Right lobe of liver (tissue), 6 donors: ENCODE measurements at places on chromosomes 16 and 17.

- no peaks in the 10 kb centered on the region for H3K4me1 ChIP-seq
- H3K36me3 ChIP-seq: no peaks in the 10 kb centered on the region
- no peak for DNase-seq
- H3K27ac ChIP-seq: no peak overlapping the region
These were observed 131.7 kb upstream of the HSBP1 start for GRCh38 chr16:83676086-83676485.

DNA sequence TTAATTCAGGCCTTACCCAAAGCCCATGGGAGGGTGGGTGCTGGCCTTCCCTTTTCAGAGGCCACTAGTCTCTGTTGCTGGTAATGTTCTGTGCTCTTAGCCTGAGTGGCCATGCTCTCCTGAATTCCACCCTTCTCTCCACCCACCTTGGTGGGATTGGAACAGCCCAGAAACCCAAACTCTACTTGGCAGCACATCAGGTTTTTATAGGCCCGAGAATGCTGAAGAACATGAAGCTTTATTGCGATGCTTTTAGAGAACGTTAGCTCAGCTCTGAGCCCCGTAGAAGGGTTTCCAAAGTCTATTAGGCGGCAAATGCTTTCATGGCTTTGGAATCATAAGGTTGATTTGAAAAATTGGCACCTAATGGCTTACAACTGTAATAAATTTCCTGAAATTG is 209.3 kb downstream of the MSI2 start:
- no peak overlapping the region for H3K27ac ChIP-seq
- H3K36me3 ChIP-seq: no peaks in the 10 kb centered on the region
- no peak overlapping the region for H3K4me3 ChIP-seq
- no peaks in the 10 kb centered on the region for H3K27me3 ChIP-seq
- H3K4me1 ChIP-seq: no peaks in the 10 kb centered on the region

- H3K4me3 ChIP-seq: no peak overlapping the region
- H3K36me3 ChIP-seq: no peaks in the 10 kb centered on the region
- no peak overlapping the region for H3K27ac ChIP-seq
- H3K27me3 ChIP-seq: no peaks in the 10 kb centered on the region
- H3K4me1 ChIP-seq: peaks cover 11% of the 10 kb centered on the region
- no peak for DNase-seq
These were observed 2.1 kb upstream of the CAMKK1 start for GRCh38 chr17:3894911-3895343.

DNA sequence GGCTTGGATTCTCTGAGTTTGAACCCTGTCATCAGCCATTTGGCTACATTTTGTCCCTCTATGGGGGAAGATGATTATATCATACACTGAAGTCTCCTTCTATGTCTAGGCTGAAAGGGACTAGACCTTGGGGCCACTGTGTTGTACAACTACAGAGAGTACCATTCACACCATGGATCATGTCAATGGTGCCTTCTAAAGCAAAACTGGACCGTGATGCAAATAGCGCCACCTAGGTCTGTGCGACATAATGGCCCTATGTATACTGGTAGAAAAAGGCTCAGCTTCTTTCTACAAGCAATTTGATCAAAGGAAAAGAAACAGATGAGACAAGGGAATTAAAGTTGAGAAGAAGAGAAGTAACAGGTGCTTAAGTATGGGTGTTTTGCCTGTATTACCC is 100.7 kb downstream of the LYRM1 start:
- no peaks in the 10 kb centered on the region for H3K27me3 ChIP-seq
- no peak overlapping the region for H3K4me3 ChIP-seq
- H3K36me3 ChIP-seq: no peaks in the 10 kb centered on the region
- DNase-seq: no peak

DNA sequence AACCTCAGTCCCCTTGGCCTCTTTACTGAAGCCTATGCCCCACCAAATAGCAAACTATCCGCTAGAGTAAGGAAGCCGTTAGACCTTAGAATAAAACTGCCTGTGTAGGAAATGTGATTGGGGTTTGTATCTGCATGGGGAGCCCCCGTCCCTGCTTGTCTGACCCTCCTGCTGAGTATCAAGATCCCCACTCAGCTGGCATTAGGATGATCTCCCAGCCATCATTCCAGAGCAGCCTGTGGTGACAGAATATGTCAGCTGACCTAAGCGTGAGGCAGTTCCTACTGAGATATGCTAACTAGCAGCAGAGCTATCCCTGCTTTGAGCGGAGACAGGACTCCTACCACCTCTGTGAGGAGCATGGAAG is 645 bp upstream of the GFOD2 start:
- H3K4me1 ChIP-seq: no peaks in the 10 kb centered on the region
- DNase-seq: peak; percentile 56
- no peaks in the 10 kb centered on the region for H3K36me3 ChIP-seq
- no peaks in the 10 kb centered on the region for H3K27me3 ChIP-seq

GRCh38 chr17:37082985-37083384 is 134.2 kb downstream of the AATF start:
- H3K4me3 ChIP-seq: no peak overlapping the region
- H3K36me3 ChIP-seq: peaks cover 29% of the 10 kb centered on the region
- no peaks in the 10 kb centered on the region for H3K27me3 ChIP-seq
- no peak for DNase-seq
- H3K27ac ChIP-seq: no peak overlapping the region

DNA sequence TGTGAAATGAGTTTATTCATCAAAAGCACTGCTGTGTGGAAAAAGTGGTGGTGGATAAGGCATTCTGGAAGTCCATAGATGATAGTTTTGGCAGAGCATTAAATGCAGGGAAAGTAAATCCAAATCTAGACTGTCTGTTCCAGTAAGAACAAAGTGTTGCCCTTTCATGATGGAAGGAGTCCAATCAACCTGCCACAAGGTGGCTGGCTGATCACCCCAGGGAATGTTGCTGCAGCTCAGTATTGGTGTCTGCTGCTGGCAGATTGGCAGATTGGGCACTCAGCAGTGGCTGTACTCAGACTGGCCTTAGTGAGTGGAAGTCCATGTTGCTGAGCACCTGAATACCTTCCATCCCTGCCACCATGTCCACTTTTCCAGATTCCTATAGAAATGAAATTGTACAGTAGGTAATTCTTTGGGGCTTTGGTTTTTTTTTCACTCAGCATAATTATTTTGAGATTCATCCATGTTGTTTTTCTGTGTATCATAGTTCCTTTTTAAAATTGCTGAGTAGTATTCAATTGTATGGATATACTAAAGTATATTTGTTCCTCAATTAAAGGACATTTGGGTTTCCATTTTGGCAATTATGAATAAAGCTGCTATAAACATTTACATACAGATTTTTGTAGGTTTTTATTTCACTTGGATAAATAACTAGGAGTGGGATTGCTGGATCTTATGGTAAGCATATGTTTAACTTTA is 14.3 kb downstream of the DYNLL2 start:
- H3K36me3 ChIP-seq: peaks cover 6% of the 10 kb centered on the region
- no peak overlapping the region for H3K4me3 ChIP-seq

GRCh38 chr16:30350134-30350871 is 4.8 kb downstream of the CD2BP2 start:
- no peaks in the 10 kb centered on the region for H3K4me1 ChIP-seq
- no peak overlapping the region for H3K4me3 ChIP-seq
- no peak for DNase-seq
- peaks cover 7% of the 10 kb centered on the region for H3K36me3 ChIP-seq
- H3K27ac ChIP-seq: no peak overlapping the region
- H3K27me3 ChIP-seq: no peaks in the 10 kb centered on the region

GRCh38 chr17:28759256-28759865 is 15.6 kb downstream of the TRAF4 start:
- no peak overlapping the region for H3K4me3 ChIP-seq
- no peaks in the 10 kb centered on the region for H3K27me3 ChIP-seq
- no peak for DNase-seq
- H3K36me3 ChIP-seq: no peaks in the 10 kb centered on the region
- peaks cover 11% of the 10 kb centered on the region for H3K4me1 ChIP-seq

GRCh38 chr16:69240331-69240730 is 53.4 kb downstream of the SNTB2 start:
- no peaks in the 10 kb centered on the region for H3K36me3 ChIP-seq
- H3K4me1 ChIP-seq: no peaks in the 10 kb centered on the region
- DNase-seq: no peak
- no peaks in the 10 kb centered on the region for H3K27me3 ChIP-seq

- no peaks in the 10 kb centered on the region for H3K36me3 ChIP-seq
- H3K4me1 ChIP-seq: no peaks in the 10 kb centered on the region
- H3K27me3 ChIP-seq: no peaks in the 10 kb centered on the region
These were observed 2.3 kb downstream of the RPUSD1 start for GRCh38 chr16:785563-786535.

DNA sequence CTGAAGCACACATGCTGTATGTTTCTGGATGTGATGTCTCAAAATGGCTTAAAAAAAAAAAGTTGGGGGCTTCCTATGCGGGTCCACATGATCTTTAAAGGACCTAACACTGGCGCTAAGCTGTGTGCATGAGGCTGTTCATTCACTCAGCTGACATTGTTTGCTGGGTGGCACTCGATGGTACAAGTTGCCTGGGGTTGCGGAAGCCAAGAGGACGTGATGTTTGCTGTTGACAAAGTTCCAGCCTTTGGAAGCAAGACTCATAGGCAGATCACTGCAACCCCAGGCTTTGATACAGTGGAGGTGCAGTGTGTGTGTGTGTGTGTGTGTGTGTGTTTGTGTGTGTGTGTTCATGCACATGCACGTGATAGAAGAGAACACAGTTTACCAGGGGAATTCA is 29.5 kb upstream of the DNAI2 start:
- H3K36me3 ChIP-seq: no peaks in the 10 kb centered on the region
- H3K27me3 ChIP-seq: no peaks in the 10 kb centered on the region
- no peak for DNase-seq
- H3K4me3 ChIP-seq: no peak overlapping the region
- H3K27ac ChIP-seq: no peak overlapping the region

DNA sequence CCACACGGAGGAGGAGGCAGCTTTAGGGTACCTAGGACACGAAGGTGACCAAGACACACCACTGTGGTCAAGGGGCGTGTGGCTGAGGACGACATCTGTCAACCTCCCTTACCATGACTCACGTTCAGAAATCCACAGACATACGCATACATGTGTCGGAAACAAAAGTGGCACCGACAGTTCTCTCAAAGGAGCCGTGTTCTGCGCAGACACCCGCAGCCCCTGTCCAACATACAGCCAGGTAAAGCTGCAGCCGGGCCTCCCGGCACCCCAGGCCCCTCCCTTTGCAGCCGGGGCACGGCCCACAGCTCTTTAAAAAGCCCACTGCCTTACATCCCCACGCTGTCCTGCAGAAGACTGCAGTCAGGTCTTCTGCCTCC is 40.5 kb upstream of the KLHDC4 start:
- no peak for DNase-seq
- no peak overlapping the region for H3K4me3 ChIP-seq
- H3K4me1 ChIP-seq: no peaks in the 10 kb centered on the region

- no peak for DNase-seq
- H3K4me1 ChIP-seq: no peaks in the 10 kb centered on the region
- no peak overlapping the region for H3K4me3 ChIP-seq
These were observed 38.5 kb downstream of the MSI2 start for GRCh38 chr17:57294629-57295501.

DNA sequence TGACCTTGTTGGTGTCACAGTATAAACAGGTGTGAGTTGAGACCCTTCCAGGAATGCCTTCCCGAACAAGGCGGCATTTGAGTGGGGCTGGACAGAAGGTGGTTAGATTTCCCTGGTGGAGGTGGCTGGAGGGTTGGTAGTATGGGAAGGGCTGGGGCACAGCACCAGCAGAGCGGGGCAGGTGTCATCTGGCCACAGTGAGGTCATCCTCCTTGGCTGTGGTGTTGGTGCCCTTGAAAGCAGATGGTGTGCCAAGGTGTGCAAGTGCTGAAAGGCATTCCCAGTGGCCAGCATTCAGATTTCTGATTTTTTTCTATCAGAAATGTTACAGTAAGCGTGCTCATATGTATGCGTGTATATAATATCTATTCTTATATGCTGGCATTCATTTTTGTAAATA is 126.6 kb downstream of the LAT start:
- no peaks in the 10 kb centered on the region for H3K27me3 ChIP-seq
- peak; percentile 62 for DNase-seq
- no peak overlapping the region for H3K27ac ChIP-seq
- no peaks in the 10 kb centered on the region for H3K36me3 ChIP-seq
- no peak overlapping the region for H3K4me3 ChIP-seq
- peaks cover 35% of the 10 kb centered on the region for H3K4me1 ChIP-seq

DNA sequence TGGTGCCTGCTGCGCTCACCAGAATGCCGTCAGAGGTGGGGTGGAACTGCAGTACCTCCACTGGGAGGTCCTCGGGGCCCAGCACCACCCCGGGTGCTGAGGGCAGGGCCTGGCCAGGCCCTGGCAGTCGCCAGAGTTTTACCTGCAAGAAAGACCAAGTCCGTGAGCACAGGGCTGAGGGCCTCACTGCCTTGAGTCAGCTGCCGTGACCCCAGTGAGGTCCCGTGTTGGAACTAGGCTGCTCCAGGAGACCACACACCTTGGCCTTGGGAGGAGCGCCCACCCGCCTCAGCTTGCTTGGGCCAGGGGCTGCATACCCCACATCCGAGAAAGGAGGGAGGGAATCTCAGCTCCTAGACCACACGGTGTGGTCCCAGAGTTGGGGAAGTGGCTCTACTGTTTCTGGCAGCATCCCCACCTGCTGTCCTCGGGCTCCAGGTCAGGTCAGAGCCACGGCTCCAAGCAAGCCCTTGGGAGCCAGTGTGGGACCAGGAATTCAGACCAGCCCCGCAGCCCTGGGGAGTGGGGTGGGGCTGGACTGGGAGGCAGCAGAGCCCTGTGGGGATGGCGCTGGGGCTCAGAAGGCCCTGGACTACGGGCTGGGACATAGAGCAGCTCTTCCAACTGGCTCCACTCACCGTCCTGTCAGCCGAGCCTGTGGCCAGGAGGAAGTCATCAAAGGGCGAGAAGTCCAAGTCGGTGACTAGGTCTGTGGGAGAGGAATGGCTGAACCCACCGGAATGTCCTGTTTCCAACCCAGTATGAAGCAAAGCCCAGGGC is 8.7 kb downstream of the CORO7 start:
- H3K36me3 ChIP-seq: no peaks in the 10 kb centered on the region
- no peaks in the 10 kb centered on the region for H3K4me1 ChIP-seq
- no peak overlapping the region for H3K27ac ChIP-seq
- DNase-seq: no peak
- no peak overlapping the region for H3K4me3 ChIP-seq

DNA sequence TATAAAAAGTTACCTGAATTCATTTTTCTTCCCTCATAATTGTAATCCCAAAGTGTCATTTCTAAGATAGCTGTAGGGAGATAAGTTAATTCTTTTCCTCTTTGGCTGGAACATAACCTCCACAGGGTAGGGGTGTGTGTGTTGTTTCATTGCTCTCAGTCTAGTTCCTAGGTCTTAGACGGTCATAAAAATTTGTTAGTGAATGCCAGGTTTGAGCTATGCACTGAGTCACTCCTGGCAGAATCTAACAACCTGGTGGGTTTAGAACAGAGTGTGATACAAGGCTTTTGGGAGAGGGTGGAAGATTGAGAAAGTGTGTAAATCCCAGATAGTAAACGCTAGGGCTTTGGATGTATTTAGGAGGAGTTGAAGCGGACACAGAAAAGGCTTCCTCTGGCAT is 894 bp upstream of the PHKG2 start:
- no peaks in the 10 kb centered on the region for H3K27me3 ChIP-seq
- DNase-seq: no peak
- H3K27ac ChIP-seq: peak overlapping the region; percentile 68
- peaks cover 14% of the 10 kb centered on the region for H3K4me1 ChIP-seq
- H3K4me3 ChIP-seq: no peak overlapping the region
